ENCODE measurements at places on chromosomes 6 and 20. TPM values are rescaled to one million over a fixed set of nuclear protein-coding genes. Genes with fewer than 3 reads are reported as not detected.

The ERVFRD-1 gene
- total RNA-seq, result not detected

The ELOVL4 gene
- total RNA-seq, result 4.1 TPM

The RRBP1 gene
- 66.1 TPM for total RNA-seq

The ENPP5 gene
- total RNA-seq, result 0.73 TPM

The PTCRA gene
- total RNA-seq, result not detected

Measured in uterus (tissue), 4 donors.